ENCODE measurements at places on chromosomes 16 and 17.
A peak's percentile ranks its signal among the peaks of the same experiment; 100 is the strongest.

DNA sequence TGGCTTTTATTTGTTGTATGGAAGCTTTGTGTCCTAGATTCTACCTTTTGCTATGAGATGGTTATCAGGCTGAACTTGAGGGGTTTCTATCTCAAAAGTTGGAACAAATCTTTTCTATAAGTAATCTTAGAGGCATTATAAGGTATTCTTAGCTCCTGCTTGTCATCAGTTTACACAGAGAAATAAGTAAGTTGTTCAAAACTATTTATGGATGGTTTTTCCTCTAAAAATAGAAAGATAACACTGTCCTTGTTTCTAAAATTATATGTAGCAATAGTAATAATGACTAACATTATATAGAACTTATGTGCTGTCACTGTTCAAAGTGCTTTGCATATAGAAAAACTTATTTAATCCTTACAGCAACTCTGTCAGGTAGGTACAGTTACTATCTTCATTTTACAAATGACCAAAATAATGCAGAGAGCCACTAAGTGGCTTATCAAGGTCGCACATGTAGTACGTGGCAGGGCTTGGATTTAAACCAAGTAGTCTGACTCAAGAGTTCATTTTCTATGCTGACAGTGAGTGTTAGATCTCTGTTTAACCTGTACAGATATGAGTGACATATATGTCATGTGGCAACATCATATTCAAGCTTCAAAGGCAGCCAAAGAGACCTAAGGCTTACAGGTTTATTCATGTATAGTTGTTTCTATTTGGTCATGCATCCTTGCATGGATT, 59.0 kb downstream of the PHKB start:
- no peak for DNase-seq

- no peak for DNase-seq
These were observed 12.5 kb upstream of the DPEP1 start for GRCh38 chr16:89600956-89601355.

DNA sequence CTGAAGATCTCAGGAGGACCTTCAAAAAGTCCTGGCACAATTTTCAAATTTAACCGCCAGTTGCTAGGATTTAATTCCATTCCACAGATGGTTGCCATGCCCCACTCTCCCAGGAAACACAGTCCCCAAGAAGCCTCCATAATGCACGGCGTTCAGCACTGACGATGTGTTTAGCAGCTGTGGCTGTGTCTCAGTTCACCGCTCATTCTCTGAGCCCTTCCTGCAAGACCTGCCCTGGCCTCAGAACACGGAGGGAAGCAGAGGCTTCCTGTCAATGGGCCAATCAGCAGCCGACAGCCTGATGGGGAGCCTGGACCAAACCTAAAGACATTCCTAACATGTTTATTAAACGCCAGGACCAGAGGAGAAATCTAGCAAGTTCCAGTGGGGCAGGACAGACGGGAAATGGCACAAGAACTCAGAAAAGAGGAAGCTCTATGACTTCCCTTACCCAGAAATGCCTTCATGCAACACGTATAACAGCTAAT, 4.9 kb downstream of the MYLK3 start:
- DNase-seq: no peak

DNA sequence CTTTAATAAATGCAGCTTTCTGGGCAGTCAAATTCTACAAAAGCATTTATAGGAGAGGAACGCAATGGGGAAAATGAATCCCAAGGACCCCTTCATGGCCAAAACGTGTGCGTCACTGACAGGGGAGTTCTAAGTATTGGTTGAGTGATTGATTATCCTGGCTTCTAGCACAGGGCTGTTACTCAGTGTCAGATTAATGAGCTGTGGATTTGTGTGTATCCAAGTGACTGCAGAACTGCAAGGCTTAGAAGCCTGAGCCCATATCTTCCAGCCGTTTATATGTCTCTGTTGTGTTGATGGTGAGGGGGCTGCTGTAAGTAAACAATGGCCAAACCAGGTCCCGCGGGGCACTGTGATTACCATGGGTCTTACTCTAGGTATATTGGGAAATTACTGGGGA, 129.4 kb downstream of the SHISA9 start:
- no peak for DNase-seq

- DNase-seq: peak; percentile 90
These were observed 2.5 kb downstream of the RNF166 start for GRCh38 chr16:88703486-88704309.

GRCh38 chr17:78137392-78138203, 7.0 kb downstream of the TMC8 start:
- DNase-seq: no peak

DNA sequence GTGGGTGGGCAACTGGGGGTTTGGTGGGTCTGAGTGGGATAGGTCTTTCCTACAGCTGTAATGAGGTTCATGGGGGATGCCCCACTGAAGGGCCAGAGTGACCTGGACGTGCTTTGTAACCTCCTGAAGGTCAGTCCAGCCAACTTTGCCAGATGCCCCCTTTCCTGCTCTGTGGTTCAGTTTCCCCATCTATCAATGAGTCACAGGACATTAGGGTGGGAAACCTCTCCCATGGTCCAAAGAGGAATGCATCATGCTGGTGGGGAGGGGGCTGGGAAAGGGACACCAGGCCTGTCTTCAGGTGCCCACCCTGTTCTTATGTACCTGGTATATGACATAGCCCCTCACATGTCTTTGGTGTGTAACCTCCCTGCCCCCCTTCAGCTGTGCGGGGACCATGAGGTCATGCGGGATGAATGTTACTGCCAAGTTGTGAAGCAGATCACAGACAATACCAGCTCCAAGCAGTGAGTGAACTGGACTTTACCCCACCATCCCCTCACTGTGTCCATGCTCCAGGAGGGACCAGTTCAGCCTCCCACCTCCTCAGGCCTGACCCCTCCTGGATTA, 24.0 kb upstream of the ALKBH5 start:
- no peak for DNase-seq

DNA sequence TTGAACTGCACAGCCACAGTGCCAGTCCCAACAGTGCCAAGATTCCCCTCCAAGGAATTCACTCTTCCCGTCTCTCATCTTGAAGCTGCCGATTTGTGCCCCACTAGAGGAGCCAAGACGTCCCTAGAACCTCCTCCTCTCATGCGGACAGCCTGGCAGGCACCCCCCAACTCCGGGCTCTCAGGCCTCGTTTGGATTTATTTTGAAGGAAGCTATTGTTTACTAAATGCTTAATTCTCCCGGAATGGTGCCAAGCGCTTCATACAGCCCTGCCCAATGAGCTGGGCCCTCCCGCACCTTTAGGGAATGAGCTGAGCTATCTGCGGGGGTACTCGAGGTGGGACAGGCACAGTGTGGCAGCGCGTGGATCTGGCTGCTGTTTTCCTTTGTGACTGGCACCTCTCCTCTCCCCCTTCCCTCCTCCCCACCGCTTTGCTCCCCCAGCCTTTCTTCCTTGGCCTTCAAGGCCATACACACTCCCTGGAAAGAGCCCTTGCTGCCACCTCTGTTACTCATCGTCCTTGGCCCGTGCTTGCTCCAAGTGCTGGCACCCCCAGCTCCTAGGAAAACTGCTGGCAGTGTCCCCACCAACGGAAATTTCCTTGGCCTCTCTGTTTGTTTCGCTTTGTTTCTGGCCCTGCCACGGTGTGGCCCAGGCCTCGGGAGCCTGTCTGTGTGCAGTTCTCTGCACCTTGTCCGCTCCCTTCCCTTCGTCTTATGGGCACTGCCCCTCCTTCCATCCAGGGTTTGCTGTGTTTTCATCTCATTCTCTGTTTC, 49.9 kb upstream of the CDR2 start:
- no peak for DNase-seq

- no peak for DNase-seq
These were observed 108.6 kb downstream of the BANP start for GRCh38 chr16:88059701-88060386.

DNA sequence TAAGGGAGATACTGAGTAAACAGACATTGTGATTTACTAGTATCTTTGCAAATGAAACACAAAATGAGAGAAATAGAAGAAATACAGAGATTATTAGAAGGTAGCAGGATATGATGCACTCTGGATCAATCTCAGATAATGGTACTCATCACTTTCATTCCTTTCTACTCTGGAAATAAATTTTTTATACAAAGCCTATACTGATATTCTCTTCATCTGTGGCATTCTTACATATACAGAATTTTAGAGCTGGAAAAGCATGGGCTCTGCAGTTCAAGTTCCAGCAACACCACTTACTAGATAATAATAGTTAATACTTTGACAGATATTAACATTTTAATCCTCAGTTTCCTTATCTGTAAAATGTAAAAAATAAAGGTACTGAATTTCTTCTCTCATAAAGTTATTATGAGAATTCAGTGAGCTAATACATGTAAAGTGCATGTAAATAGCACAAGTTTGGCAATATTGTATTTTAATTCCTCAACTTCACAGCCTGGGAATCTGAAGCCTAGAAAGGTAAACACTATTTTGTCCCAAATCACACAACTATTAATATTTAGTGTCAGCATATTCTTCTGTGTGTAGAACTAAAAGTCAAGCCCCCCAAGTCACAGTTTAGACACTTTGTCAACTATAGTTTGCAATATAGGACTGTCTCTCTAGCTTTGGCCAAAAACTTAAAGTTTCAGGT, 6.5 kb downstream of the RNF43 start:
- DNase-seq: no peak

DNA sequence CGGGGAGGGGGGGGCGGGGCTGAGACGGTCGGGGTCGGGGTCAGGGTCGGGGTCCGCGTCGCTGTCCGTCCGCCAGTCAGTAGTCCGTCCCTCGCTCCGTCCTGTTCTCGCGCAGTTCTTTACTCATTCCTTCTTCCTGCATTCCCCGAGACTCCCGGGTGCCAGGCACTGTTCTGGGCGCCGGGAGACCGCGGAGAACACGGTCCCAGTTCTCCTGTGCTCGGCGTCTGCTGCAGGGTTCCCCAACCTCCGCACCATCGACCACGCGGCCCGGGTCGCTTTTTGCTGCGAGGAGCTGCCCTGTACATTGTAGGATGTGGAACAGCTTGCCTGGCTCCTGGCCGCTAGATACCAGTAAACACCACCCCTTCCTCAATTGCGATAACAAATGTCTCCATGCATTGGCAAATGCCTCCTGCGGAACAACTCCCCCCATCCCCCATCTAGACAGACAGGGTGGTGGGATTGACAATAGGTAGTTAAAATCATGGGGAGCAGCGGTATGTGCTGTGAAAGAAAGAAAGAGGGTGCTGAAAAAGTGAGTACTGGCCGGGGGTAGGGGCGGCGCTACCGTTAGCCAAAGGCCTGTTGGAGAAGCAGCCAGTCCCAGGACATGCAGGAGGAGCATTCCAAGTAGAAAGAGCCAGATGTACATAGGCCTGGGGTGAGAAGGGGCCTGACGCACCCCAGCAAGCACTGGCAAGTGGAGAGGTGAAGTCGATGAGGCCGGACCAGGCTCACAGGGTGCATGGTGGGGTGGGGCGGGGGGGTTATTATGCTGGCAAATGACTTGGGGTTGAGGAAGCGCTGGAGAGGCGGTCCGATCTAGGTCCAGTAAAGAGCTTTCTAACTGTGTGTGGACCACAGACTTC, 631 bp downstream of the TRAF7 start:
- DNase-seq: peak; percentile 66

GRCh38 chr16:57617604-57618111, 10.8 kb upstream of the ADGRG1 start:
- no peak for DNase-seq

DNA sequence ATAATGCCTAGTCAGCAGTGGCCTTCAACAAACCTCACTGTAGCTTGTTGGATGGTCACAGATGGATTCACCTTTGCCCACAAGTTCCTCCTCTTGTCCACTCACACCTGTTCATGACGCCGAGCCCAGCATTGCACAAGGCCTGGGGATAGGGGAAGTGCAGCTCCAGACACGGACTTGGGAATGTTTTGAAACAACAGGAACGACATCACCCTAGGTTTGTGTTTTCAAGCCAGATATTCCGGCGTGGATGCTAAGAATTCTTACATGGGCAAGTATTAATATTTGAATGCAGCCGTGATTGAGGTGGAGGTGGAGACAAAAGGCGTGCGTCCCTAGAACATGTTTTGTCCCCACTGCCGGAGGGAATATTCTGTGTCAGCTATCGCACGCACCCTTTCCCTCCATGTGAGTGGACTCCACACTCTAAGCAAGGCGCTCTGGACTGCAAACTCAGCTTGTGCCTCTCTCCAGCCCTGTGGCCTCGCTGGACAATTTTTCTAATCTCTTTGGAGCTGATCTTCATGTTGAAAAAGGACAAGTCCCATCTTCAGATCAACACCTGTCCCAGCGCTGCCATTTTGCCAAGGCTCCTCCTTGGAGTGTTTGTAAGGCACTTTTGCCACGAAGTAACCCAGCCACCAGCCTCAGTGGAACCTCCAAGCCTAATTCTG, 2.0 kb upstream of the BANP start:
- DNase-seq: no peak

DNA sequence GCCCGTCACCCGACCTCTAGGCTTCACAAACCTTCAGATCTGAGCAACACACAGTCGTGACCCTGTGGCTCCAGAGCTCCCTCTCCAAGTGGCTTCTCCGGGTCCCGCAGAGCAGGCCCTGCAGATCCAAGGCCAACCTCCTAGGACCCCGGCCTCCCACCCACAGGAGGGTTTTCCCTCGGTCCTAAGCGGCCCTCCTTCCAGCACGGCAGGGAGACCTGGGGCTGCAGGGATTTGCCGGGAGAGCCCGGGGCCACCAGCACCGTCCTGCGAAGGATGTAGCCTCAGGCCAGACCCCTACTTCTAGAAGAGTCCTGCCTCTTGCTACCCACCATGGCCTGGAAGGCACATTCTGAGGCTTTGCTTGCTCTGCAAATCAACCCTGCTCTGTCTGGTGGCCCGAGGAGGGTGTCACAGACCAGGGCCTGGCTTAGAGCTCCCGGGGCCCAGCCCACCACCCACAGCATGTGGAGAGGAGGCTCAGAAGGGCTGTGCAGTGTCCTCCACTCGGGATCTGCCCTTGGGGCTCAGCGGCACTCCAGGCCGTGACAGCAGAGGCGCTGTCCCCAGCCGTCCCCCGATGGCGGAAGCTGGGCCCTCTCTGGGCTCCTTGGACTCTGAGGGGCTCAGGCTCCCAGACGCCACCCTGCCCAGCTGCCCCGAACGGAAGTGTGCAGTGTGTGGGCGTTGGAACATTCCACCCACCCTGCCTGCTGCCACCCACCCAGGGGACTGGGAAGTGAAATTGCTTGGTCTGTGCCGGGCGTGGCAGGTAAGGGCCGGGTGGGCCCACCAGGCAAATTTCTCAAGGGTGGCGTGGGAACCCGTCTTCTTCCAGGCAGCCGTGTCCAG, 28.8 kb upstream of the ACSF3 start:
- DNase-seq: no peak

Measured in lower lobe of right lung (tissue), 2 donors.